ENCODE measurements at places on chromosomes 3 and 15. TPM values are rescaled to one million over a fixed set of nuclear protein-coding genes. Genes with fewer than 3 reads are reported as not detected.

Gene SAMMSON
- polyA plus RNA-seq: not detected

DNA sequence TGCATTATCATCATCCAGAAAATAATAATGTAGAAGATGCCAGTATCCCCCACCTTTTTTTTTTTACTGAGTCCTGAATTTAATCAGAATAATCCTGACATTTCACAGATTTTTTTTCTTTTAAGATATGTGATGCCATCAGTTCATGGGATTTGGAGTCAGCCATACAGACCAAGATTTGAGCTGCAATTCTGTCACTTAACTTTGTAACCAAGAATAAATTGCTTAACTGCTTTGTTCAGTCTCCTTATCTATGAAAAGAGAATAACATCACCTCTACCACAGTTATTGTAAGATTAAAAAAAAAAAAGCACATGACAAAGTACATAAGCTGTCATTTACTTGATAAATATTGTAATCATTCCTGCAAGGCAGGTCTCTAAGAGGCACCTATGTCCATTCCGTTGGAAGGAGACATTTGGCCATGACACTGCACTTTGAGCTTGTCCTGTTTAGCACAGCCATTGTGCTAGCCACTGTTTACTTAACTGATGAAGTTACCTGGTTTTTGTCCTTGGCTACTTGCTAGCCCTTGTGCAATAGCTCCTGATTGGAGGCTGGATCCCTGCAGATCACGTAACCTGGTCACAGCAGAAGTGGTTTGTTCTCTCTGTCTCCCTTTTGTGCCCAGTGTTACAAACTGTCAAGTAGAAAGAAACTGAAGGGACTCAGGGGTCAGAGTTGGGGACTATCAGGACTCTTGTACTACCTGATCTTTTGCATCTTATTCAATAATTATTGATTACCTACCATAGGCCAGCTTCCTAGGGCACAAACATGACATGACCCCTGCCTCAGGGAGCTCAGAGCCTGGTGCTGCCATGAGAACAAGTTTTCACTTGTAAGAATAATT lies 306.0 kb downstream of the WDR72 start:
- DNase-seq: no peak

GRCh38 chr15:22228101-22228762 lies 147.9 kb downstream of the OR4M2 start:
- no peak for DNase-seq

Gene MTMR10
- 21.7 TPM for polyA plus RNA-seq

DNA sequence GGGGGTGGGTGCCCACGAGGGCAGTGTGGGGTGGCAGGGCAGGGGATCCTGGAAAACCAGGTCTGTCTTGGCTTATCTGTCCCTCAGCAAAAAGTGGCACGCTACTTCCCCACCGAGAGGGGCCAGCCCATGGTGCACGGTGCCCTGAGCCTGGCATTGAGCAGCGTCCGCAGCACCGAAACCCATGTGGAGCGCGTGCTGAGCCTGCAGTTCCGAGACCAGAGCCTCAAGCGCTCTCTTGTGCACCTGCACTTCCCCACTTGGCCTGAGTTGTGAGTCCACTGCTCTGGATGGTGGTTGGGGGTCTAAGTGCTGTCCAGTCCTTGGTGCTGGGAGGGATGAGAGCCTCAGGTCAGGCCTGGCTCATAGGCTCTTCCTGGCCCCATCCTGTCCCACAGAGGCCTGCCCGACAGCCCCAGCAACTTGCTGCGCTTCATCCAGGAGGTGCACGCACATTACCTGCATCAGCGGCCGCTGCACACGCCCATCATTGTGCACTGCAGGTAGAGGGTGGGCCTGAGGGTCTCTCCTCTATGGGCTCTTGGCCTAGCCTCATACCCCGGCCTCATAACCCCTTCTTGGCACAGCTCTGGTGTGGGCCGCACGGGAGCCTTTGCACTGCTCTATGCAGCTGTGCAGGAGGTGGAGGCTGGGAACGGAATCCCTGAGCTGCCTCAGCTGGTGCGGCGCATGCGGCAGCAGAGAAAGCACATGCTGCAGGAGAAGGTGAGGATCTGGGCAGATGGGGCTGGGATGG lies 31.1 kb downstream of the PTPN23 start:
- DNase-seq: no peak

Gene PRSS50
- not detected for polyA plus RNA-seq

DNA sequence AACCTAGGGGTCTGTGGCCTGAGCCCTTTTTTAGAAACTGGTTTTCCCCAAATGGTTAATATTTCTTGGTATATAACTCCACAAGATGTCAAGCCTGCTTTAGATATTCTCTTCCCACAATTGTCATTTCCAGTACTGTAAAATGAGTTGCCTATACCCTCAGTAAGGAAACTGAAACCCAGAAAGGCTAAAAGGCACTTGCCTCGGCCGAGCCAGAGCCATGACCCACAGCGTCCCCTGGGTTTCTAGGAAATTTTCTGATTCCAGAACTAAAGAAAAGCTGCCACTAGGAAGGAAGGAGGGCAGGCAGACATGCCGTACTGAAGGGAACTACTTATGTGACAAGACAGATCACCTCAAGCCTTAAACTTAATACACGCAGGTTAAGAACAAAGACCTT lies 59.1 kb downstream of the ATP8B4 start:
- DNase-seq: no peak

Gene CACNA2D3
- polyA plus RNA-seq: not detected

DNA sequence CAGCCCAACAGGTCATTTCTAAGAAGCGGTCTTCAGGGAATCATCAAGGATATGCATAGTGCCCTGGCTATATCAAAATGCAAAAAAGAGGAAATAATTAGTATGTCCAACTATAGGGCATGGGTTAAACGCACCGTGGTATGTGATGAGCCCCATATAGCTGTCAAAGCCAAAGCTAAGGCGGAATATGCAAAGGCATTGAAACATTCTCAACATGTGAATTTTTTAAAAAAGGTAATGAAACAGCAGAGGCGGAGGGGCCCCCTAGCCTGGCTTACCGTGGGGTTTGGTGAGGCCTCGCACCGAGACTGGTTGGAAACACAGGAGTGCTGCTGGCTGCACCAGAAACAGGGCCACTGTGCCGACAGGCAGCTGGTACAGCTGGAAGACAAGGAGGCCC lies 23.2 kb downstream of the PLXND1 start:
- no peak for DNase-seq

Gene BTLA
- not detected for polyA plus RNA-seq

Gene BRPF1
- 13.7 TPM for polyA plus RNA-seq

DNA sequence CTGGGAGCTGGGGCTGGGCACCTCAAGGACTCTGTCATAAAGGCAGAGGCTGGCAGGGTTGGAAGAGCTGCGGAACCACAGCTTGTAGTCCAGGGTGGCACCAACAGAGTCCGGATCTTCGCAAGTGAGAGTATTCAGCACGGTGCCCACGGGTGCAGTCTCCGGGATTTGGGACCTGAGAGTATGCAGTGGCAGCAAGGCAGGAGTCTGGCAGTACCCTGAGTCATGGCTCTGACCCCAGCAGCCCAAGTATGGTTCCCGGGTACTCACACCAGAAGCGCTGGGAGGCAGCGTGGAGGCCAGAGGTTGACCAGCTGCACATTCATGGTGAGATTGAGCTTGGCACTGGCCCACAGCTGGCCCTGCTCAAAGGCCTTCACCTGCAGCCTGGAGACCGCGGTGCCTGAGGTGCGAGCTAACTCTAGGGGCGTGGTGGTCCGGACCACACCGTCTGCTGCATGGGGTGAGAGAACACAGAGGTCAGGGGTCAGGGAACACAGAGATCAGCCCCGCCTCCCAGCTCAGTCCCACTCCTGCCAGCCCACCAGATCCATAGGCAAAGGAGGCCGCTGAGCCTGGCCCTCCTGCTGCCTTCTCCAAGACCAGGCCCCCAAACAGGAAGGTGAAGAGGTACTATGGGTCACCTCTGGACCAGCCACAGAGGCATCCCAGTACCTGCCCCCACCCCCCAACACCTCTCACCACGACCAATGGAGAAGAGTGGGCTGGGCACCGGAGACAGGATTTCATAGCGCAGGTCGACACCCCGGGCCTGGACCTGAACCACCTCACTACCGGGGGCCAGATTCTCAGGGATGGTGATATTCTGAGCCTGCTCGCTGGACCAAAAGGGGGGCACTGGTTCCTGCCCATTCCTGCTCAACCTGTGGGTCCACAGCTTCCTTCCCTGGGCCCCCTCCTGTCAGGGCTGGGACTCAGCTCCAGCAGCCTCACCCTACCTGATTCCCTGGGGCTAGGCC lies 4.5 kb downstream of the CDHR4 start:
- DNase-seq: no peak

Gene DPPA2
- not detected for polyA plus RNA-seq

Measured in muscle of arm (tissue), 14 donors.